ENCODE measurements at places on chromosomes 5 and 9.
A peak's percentile ranks its signal among the peaks of the same experiment; 100 is the strongest.

- DNase-seq: no peak
Measured at GRCh38 chr5:135030123-135030955, 3.7 kb downstream of the PITX1 start.

DNA sequence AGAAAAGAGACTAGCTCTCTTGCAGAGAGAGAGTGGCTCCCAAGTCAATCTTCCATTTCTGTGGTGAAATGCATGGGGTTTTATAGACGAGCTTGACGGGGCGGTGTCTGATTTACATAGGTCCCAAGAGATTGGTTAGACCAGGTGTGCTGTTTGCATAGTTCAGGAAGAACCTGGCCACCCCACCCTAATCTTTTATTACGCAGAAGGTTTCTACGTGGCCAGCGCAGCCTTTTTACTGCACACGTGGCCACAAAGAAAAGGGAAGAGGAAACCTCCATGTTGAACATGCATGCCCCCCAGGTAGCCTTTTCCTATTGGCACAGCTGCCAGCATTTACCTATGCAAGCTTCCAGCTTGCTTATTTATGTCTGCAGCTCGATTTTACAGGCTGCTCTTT, 92.1 kb downstream of the CAVIN4 start:
- no peak for DNase-seq

GRCh38 chr9:128216781-128217553, 13.8 kb downstream of the DNM1 start:
- no peak for DNase-seq

GRCh38 chr5:109612278-109612905, 77.3 kb upstream of the MAN2A1 start:
- no peak for DNase-seq

- DNase-seq: no peak
Measured at GRCh38 chr9:109437286-109437685, 60.8 kb downstream of the PTPN3 start.

DNA sequence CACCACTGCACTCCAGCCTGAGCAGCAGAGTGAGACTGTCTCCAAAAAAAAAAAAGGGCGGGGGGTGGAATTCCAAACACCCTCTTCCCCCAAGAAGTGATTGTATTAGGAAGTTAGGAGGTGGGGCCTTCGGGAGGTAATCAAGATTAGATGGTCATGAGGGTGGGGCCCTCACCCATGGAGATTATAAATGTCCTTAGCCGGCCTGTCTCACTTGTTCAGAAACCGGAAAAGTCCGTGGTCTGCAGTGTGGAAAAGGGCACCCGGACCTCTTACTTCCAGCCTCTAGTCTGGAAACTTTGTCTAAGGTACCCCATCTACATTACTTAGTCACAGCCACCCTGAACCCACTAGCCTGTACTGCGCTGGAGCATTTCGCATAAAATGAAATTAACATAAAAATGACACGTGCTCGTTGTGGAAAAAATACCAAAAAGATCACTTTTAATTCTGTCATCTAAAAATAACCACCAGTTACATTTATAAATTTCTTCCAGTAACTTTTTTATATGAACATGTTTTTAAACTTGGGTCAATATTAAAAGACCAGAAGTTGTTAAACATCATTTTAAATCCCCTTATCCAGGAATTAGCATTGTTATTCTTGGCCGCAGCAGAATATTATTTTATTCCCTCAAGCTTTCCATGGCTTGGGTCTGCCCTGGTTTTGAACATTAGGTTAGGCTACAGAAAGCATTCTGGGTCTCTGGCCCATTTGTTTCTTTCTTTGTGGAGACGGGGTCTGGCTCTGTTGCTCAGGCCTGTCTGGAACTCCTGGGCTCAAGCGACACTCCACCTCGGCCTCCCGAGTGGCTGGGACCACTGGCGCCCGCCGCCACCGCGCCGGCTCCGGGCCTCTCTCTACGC, 1.2 kb upstream of the CKS2 start:
- no peak for DNase-seq

DNA sequence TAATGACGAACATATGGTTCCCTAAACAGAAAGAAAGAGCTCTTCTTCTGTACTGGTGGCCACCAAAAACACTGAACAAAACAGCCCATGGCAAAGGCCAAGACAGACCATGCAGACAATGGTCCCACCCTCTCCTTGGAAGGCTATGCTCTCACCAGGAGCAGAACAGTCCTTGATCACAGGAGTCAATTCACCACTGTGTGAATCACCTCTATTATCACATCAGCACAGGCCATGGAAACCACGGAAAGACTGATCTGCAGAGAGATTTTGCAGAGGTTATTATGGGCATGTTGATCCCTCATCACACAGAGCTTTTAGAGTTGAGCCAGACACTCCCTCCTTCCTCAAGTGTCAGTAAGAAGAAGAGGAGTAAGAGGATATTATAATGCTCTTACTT, 134.0 kb upstream of the RASEF start:
- DNase-seq: no peak

GRCh38 chr9:106039151-106039935, 345.0 kb downstream of the TMEM38B start:
- no peak for DNase-seq

DNA sequence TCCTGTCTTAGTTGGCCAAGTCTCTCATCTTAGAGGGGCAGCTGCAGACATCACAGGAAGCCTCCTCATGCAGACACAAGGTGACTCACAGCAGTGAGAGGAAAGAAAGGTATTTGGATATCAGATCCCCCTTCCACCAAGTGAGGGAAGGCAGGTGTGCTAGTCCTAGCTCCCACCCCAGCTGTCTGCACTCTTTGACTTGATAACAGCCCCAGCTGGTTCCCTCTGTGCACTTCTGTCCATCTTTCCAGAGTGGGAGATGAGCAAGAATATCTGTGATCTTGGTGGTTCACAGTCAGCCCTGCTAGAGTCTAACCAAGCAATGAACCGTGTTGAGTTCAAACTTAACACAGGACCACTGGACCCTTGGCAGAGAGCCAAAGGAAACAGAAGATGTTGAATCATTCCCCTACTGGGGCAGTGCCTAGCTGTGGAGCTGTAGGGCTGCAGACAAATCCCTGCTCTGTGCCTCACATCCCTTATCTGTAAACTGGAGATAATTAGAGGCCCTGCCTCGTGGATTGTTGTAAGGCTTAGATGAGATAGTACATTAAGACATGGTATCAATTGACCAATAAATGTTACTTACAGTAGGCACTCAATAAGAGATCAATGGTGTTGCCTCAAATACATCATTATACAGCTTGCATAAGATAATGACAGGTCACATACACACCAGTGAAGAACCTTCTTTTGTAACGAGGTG, 39.1 kb downstream of the SH3RF2 start:
- DNase-seq: no peak

DNA sequence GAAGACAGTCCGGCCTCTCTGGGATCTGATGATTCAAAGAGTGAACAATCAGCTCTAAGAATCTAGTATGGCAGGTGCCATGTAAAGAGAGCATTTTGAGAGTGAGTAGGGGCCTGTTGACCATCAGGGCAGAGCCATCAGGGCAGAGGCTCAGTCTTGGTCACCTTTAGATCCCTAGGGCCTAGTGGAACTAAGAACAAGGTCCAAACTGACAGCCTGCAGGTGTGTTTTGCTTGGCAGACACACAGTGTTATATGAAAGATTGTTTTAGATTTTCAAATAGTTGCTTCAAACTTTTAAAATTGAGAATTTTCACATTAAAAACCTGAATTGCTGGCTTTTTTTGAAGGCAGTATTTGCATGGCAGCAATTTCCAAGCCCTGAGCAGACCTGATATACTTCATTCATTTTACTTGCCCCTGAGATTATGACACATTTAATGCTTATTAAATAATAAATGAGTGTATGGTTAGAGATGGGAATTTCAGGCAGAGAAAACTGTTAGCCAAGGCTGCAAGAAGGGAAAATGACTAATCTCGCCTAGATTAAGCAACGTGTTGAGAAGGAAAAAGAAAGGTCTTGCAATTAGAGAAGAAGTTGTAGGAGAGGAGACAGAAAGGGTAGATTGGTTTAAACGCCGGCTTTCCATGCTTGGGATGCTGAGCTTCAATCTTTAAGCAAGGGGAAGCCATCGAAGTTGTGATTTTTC, 279.6 kb downstream of the ARRDC3 start:
- no peak for DNase-seq

DNA sequence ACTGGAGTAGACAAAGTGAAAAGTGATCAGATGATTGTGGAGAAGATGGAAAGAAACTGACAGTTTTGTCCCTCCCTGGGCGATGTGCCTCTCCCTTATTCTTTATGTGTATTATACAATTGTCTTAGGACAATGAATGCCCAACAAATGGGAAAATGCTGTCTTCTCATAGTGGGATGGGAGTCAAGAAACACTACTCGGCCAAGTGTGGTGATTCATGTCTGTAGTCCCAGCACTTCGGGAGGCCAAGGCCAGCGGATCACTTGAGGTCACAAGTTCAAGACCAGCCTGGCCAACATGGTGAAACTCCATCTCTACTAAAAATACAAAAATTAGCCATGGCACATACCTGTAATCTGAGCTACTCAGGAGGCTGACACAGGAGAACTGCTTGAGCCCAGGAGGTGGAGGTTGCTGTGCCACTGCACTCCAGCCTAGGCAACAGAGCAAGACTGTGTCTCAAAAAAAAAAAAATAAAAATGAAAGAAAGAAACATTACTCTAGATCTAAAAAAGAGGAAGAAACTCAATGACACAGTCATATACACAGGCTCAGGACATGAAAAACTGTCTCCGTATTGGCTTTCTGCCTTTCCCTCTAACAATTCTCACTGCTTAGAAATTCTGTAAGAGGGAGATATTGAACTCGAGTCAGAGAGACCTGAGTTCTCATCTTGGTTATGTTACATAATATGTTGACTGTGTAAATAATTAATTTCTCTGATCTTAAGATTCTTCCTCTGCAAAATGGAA, 67.9 kb upstream of the TARS1 start:
- DNase-seq: no peak

DNA sequence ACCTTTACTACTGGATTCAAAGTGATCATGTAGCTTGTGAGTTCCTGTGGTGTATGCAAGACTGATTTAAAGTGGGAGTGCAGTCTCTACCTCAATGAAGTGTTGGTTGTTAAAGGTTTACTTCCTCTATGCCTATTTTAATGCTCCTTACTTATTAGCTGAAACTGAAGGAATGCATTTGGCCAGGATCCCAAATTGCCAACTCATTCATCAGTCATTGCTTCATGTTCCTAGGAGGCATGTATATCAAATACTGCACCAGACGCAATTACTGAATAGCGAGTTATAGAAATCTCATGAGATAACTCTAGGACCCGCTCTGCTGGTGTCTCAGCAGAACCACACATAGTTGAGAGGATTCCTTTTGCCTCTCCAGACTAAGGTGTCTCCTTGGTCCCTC, 143.0 kb upstream of the RPS23 start:
- no peak for DNase-seq

DNA sequence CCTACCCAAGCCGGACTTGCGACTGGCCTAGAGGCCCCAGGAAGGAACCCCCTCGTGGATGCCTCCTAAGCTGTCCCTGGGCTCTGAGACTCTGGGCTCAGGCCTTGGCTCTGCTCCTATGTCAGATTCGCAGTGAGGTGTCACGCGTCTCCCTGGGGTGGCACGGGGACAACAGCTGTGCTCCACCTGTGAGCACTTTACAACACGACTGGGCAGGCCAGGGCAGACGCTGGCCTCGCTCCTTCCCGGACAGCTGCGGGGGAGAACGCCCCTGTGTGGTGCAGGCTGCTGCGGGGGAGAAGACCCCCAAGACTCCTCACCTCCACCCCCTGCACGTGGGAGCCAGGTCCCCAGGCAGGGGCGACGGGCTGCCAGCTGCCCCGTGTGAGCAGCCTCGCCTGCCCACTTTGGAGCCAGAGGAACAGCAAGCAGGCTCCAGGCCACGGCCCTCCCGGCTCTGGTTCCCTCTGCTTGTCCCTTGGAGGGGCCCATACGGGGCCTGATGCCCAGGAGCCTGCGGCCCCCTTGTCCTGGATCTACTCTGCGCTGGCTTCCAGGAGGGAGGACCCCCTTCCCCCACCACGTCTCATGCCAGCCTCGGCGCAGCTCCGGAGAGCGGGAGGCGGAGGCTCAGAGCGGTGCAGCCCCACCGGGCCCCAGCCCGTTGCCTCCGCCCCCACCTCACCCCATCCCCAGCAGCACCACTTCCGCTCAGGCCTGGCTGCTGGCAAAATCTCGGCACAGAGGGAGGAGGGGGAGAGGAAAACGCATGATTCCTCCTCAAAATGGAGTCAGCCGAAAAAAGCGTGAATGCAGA, 36.0 kb downstream of the SARDH start:
- peak; percentile 51 for DNase-seq

- no peak for DNase-seq
Measured at GRCh38 chr9:19457693-19458009, 48.8 kb downstream of the ACER2 start.

DNA sequence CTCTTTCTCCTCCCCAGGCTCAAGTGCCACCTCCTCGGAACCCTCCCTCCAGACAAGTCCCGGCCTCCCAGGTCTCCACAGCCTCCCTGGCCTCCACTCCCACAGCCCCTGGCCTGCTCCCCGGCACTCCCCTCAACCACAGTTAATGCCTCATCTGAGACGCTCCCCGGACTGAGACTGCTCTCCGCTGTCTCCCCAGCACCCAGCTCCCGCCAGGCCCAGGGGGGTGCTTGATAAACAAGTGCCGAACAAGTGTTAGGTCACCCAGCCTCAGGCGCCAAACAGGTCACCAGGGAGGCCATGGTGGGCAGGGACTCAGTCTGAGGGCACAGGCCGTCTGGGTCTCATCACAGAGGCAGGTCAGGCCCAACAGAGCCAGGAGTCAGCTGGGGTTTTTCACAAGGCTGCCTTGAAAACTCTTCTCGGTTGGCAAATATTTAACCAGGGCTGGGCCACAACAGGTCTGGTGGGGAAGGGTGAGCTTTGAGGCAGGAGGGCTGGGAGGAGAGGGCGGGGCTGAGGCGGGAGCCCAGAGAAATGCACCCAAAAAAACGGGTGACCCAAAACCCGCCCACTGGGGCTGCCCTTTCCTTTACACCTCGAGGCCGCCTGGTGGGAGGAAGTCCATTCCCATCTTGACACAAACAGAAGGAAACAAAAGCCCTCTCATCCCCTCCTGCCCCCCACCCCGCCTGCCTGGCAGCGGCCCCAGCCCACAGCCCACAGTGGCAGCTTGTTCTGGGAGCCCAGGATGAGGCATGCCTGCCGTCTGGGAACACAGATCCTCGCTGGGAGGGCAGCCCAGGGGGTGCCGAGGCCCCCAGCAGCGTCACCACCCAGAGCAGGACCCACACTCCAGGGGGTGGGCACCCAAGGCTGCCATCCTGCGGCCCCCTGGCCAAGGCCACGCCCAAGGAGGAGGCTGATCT, 66.6 kb upstream of the STXBP1 start:
- DNase-seq: no peak

GRCh38 chr5:139232147-139232724, 34.1 kb upstream of the SIL1 start:
- no peak for DNase-seq

- no peak for DNase-seq
Measured at GRCh38 chr5:73921741-73922140, 295.7 kb downstream of the ARHGEF28 start.

DNA sequence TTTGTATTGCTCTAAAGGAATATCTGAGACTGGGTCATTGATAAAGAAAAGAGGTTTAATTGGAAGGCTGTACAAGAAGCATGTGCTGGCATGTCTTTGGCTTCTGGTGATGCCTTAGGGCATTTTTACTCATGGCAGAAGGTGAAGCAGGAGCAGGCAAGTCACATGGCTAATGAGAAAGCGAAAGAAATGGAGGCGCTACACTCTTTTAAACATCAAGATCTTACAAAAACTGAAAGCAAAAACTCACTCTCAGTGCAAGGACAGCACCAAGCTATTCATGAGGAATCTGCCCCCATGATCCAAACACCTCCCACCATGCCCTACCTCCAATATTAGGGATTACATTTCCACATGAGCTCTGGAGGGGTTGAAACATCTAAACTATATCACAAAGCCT, 1458.8 kb upstream of the ACO1 start:
- DNase-seq: no peak

- peak; percentile 22 for DNase-seq
Measured at GRCh38 chr9:22446950-22447617, 460 bp downstream of the DMRTA1 start.
